ENCODE measurements at places on chromosomes 11 and 22. TPM values are rescaled to one million over a fixed set of nuclear protein-coding genes. Genes with fewer than 3 reads are reported as not detected.

Gene TRIM51
- total RNA-seq, result not detected

Gene DCHS1
- 1.4 TPM for total RNA-seq

Gene ACTN3
- total RNA-seq, result 0.12 TPM

Gene MYEOV
- total RNA-seq, result not detected

Gene MMP12
- total RNA-seq, result not detected

Gene KRTAP5-7
- not detected for total RNA-seq

Gene MS4A15
- not detected for total RNA-seq

Gene CFAP300
- total RNA-seq, result not detected

Gene PKP3
- total RNA-seq, result not detected

Gene OR51B4
- not detected for total RNA-seq

Gene CCDC188
- not detected for total RNA-seq

Gene APOL5
- total RNA-seq, result not detected

Gene CSTF3
- 45.1 TPM for total RNA-seq

Gene C22orf42
- total RNA-seq, result not detected

Gene UBQLN3
- not detected for total RNA-seq

Gene SLC25A18
- total RNA-seq, result not detected

Gene ZNF215
- 2.4 TPM for total RNA-seq

Gene CELF1
- total RNA-seq, result 157 TPM

Measured in activated naive CD8-positive, alpha-beta T cell treated with anti-CD3 and anti-CD28 coated beads for 36 hours (primary cell).